ENCODE measurements at places on chromosomes 1 and 21.
A peak's percentile ranks its signal among the peaks of the same experiment; 100 is the strongest.

DNA sequence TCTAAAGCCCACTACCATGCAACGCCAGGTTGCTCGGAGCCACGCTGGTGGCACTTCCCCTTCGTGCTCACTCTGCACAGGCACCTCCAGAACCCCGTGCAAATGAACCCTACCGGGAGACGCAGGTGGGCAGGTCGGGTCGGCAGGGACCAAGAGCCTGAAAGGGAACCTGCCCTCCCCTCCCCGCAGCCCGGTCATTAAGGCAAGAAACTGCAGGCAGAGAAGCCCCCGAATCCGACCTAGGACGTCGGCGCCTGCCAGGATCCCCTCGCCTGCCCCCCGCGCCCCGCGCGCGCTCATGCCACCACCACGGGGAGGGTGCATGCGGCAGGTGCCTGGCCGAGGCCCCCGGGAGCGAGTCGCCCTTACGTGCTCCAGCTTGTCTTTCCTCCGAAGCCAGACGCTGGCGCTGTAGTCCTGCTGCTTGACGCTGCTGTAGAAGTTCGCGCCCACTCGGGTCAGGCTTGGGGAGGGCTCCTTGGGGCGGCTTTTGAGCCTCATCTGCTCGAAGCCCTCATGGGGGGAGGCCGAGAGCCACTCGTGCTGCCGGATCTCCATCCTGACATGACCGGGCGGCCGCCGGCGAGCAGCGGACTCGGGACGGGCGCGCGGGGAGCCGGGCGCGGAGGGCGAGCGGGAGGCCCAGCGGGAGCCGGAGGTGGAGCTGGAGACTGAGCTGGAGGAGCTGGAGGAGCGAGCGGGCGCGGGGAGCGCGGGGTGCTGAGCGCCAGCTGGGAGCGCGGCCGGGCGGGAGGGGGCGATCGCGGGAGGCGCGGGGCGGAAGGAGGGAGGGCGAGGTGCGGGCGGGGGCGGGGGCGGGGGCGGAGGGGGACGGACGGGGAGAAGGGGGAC, 552 bp downstream of the PLD5 start:
- no peak for DNase-seq

DNA sequence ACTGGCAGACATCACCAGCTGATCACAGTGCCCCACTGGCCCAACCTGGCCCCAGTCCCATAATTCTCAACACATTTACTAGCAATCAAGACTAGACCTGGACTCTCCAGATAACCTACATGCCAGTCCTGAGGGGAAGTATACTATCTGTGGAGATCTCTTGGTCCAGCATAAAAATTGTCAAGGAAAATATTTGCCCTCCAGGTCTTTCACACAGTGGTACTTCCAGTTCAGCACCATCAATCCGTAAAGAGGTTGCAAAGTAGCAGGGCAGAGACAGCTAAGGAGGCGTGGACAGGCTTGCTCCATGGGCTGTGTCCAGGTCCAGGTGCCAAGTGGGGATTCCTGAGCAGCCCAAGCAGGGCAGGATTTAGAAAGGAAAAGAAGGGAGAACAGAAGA, 143.6 kb upstream of the BACE2 start:
- DNase-seq, result no peak

DNA sequence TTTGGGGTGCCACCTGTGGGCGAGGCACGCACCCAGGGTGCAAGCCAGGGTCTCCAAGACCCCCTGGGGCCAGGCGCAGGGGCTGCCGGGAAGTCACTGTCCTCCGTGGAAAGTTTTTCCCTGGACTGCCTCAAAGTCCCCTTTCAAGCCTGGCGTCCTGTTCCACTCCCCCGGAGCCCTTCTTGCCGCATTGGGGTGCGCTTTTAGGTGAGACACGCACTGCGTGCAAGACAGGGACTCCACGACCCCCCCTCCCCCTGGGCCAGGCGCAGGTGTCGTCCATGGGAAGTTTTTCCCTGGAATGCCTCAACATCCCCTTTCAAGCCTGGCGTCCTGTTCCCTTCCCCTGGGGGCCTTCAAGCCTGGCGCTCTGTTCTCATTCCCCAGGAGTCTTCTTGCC, 137.1 kb downstream of the LIPI start:
- DNase-seq, result no peak

- DNase-seq, result no peak
Observed at GRCh38 chr21:36486246-36486645, 6.3 kb upstream of the CLDN14 start.

GRCh38 chr1:183027791-183028190, 4.6 kb downstream of the LAMC1 start:
- no peak for DNase-seq

GRCh38 chr21:27043377-27043776, 76.5 kb upstream of the ADAMTS5 start:
- no peak for DNase-seq

DNA sequence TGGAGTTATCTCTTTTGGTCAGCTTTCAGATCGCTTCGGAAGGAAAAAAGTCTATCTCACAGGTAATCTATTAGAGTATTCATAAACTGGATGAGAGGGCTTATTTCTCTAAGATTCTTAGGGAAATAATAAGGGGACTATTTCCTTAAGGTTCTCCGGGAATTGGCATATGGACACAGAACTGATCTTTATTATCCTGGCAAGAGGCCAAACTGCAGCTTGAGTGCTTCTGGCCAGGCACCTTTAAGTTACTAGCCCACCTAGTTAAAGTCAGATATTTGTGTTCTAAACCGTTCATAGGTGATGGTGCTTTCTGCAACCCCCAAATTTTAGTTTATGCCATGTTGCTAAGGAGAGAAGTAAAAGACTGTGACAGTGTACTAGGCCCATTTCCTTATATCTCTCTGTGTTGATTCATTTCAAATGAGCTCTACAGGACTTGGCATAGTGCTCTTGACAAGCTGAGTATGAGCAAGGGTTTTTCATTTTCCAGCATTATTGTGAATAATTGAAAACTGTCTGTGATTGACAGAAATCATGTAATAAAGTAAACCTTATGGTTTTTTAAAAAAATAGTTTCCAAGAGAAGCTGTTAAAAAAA, 43.4 kb downstream of the SLC22A15 start:
- DNase-seq, result no peak

DNA sequence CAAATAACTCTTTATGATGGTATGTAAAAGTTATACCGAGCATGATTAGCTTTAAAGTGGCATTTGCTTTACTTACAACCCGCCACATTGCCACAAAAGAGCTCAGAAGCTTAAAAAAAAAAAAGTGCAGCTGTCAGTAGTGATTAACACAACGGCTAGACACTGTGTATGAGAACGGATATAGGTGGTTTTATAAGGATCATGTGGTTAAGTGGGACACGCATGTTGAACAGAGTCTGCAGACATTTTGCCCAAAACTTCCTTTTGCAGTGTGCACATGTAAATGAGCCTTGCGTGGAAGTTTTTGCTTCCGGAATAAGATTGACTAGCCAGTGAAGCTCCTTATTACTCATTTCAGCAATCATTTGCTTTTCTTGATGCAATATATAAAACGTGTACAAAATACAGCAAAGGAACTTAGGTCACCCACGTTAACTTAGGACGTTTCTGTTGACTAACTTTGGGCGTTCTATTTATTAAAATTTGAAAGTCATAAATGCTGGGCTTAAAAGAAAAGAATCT, 58.7 kb upstream of the RGS1 start:
- no peak for DNase-seq

- no peak for DNase-seq
Observed at GRCh38 chr1:87115317-87115890, 201.0 kb downstream of the HS2ST1 start.

- DNase-seq, result no peak
Observed at GRCh38 chr1:18192182-18192581, 84.6 kb downstream of the IGSF21 start.

GRCh38 chr1:48480504-48480903, 8.5 kb upstream of the SPATA6 start:
- no peak for DNase-seq

DNA sequence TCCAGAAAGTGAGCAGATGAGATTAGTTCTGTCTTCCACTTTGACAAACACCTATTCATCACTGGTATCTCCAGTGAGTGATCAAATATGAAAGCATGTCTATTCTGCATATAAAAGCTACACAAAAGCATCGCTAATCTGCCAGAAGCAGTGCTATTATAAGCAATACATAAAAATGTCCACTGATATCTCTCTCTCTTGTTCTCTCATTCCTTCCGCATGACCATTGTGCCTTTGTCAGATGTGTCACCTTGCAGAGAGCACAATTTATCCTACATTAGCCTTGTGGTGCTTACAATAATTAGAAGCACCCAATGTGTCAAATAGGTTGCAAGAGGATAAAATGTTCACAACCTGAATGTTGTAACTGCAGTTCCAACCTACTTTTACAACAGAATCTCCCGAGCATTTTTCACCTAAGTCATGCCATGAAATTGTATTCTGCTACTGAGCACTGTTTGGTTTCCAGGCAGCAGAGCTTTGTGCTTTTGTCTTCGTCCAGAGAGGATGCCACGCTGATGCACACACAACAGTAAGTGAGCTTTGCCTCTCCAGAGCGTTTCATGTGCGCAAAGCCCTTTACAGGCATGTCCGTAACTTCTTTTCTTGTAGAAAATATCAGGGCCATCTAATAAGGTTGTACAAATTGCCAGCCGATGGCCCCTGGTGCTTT, 198.7 kb upstream of the PLD5 start:
- no peak for DNase-seq

DNA sequence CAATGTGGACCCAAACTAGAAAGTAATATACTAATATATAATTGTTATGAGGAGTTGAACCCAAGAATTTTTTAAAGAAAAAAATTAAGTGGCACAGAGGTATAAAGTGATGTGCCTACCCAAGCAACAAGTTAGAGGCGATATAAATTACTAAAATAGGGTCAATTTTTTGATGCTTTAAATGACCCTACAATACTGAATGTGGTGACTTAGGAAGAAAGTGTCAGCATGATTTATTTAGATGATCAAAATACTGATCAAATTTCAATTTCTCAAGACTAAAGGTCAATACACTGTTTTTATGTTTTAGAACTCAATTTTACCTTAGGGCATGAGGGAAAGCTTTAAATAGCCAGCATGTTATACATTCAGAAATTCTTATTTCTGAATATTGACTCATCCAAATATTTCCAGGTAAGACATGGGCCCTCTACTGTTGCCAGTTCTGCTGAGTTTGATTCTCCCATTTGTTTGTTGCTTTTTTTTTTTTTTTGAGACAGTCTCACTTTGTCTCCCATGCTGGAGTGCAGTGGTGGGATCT, 20.1 kb downstream of the SCAF4 start:
- DNase-seq, result no peak

DNA sequence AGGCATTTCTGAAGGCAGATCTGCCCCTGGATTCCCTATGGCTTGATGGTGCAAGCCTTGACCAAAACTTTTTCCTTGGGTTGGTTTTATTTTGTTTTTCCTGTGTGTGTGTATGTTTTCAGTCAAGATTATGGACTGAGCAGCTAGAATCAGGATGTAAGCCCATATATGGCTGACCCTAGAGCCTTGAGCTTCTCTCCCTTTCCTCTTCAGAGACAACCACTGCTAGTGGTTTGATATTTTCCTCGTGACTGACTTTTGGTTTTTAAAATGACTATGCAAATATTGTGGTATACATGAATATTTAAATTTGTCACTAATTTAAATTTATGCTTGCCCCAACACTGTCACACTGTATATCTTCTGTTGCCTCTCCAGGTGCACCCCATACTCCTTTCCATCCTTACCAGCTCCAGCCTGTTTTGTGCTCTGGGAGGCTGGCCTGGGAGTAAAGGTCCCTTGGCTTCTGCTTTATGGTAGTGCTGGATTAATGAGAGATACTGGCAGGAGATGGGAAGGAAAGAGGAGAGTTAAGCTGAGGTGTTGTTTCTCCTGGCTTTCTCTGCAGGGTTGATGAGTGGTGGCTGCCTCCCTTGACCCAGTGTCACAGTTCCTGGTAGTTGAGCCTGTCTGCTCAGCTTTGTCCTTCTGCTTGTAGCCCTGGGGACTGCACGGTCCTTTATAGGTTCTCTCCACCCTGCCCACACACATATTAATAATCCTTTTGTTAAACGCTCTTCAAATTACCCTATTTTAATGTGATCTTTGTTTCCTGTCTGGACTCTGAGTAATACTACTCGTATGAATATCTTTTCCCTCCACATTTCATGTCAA, 44.4 kb downstream of the RWDD3 start:
- no peak for DNase-seq

DNA sequence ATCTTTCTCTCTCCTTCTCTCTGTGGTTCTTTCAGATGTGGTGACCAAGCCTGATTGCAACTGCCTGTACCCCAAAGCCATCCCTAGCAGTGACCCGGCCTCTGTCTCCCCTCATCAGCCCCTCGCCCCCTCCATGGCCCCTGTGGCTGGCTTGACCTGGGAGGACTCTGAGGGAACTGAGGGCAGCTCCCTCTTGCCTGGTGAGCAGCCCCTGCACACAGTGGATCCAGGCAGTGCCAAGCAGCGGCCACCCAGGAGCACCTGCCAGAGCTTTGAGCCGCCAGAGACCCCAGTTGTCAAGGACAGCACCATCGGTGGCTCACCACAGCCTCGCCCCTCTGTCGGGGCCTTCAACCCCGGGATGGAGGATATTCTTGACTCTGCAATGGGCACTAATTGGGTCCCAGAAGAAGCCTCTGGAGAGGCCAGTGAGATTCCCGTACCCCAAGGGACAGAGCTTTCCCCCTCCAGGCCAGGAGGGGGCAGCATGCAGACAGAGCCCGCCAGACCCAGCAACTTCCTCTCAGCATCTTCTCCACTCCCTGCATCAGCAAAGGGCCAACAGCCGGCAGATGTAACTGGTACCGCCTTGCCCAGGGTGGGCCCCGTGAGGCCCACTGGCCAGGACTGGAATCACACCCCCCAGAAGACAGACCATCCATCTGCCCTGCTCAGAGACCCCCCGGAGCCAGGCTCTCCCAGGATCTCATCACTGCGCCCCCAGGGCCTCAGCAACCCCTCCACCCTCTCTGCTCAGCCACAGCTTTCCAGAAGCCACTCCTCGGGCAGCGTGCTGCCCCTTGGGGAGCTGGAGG, 12.7 kb downstream of the CSF1 start:
- no peak for DNase-seq

- DNase-seq, result no peak
Observed at GRCh38 chr1:5752746-5753548, 239.3 kb downstream of the NPHP4 start.

DNA sequence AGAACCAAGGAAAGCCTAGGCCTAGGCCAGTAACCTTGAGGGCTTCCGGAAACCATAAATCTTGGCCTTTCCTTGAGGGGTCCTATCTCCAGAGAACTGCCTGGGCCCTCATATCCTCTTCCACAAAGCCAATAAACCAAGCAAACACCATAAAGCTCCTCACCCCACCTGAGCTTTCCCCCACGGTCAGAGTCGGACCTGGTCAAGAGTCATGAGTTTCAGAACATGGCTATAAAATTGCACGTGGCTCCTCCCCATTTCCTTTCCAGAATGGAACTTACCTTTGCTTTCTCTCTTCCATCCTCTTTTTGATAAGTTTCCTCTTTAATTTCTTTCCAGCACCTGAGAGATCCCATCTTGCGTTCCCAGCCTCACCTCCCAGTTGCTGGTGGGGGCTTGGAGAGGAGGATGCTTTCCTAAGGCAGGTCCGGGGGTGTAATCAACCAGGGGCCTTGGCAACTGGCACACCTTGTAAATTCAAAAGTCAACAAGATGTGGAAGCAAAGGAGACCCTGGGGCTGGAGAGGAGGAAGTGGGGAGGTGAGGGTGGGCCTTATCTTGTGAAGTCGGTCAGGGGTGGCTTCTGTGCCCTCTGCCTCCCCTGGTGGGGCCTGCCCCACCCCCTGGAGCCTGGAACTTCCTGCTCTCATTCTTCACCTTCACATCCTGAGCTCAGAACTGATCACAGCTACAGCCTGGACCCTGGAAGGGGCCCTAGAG, 259.9 kb downstream of the FOXD2 start:
- no peak for DNase-seq

- peak; percentile 62 for DNase-seq
Observed at GRCh38 chr1:101235696-101236515, 913 bp upstream of the S1PR1 start.
